ENCODE measurements at places on chromosomes 2 and 18. TPM values are rescaled to one million over a fixed set of nuclear protein-coding genes. Genes with fewer than 3 reads are reported as not detected.

DNA sequence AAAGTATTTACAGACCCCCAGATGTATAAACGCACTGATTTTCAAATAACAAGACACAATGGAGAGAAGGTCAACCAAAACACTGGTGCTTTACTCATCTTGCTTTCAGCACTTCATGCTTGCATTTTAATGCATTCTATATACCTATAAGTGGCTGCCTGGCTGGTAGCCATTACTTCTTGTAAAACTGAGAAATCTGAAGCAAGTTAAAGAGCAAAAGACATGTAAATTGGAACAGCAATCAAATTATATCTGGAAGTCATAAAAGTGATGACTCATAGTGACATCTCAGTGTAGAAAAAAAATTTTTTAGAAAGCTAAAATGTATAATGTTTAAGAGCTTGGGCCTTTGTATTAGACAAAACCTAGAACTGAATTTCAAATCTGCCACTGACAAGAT lies 106.2 kb downstream of the CCDC141 start:
- DNase-seq = no peak

Gene CCDC85A
- total RNA-seq = not detected

Gene ELOA2
- total RNA-seq = not detected

Gene KCNK3
- 0.30 TPM for total RNA-seq

DNA sequence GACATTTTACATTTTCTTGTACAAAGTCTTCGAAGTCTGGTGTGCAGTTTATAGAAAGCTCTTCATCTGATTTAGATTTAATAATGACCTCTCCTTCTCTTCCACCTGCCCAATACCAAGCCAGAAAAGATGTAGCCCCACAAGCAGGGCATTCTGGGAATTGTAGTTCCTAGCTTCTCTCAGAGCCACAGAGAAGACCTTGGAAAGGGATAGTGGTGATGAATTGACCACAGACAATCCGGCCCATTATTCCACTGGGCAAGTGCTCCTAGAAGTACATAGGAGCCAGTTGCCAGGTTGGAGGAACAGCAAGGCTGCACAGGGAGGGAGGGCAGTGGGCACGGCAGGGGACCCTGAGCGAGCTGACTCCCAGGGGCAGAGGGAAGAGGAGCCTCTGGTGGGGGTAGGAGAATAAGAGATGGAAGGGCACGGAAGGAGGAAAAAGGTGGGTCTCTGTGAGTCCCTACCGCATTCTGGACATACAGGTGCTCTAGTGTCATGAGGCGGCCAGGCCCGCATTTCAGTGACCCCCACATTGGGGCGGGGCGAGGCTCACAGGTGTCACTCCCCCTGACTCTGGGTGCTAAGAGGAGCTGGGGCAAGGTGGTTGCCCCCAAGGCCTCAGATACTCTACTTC lies 152.5 kb upstream of the HAAO start:
- no peak for DNase-seq

DNA sequence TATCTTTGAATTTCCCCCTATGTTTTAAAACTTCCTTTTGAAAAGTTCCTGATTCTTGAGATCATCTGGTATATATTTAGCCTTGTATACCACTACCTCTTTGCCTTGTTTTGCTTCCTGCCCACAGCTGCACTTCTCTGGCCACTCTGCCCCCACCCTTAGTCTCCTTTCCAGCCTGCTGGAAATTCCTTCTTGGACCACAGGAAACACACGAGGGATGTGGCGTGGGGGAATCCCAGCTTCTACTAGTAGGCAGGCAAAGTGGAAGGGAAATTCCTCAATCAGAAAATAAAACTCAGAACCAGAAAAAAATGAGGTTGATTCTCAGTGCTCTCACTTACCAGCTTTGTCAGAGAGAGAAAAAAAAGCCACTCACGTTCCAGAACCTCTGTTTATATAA lies 13.4 kb downstream of the IL18RAP start:
- DNase-seq = no peak

DNA sequence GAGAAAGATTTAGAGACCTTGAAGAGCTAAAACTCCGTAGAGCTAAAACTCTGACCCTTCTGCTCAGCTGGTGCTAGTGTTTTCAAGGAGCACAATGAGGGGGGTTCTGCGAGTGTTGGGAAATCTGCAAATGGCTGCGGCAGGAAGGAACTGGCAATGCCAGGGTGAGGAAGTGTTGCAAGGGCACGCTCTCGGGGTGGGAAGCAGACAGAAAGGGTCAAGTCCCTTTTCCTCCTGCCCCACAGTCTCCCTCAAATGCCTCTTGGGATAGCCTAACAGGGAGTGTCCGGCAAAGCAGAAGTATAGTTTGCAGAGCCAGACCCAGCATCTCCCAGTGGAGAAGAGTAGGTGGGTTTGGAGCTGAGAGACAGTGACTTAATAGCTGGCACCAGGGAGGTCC lies 60.5 kb downstream of the NCAPH start:
- no peak for DNase-seq
